ENCODE measurements at places on chromosomes 3 and 15.

DNA sequence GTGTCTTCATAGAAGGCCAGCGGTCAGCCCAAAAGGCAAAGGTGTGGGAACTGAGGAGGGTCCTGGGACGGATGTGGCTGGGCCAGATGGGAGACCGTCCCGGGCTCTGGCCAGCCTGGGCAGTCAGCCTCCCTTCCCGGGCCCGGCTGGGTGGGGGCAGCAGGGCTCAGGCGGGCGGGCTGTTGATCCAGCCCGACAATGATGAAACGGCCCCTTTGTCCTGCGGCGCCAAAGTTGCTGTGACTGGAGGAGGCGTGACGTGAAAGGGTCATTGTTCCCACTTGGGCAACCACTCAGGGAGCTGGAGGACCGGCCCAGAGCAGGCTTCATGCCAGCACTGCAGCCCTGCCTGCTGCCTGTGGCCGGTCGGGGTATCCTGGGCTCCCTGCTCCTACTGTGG, 16.5 kb downstream of the DUSP7 start:
- no peak for DNase-seq

DNA sequence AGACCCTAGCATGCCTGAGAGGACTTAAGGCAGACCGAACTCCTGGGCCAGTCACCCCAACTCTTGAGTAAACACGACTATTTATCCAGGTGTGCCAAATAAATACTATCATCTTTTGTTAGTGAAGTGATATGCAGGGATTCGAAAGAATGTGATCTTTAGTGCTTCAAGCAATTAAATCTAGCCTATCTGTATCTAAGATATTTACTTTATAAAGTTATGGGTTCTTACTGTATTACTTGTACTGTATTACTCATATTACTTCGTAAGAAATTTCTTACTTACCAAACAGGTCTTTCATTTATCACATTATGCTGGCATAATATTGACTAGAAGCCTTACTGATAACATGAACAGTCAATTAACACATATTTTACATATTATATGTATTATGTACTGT, 211.6 kb upstream of the NECTIN3 start:
- no peak for DNase-seq

GRCh38 chr15:66803182-66803729, 101.2 kb downstream of the SMAD6 start:
- DNase-seq = no peak

GRCh38 chr3:125062904-125063618, 7.3 kb upstream of the HEG1 start:
- DNase-seq = no peak

GRCh38 chr3:155778462-155778861, 27.6 kb downstream of the C3orf33 start:
- no peak for DNase-seq

DNA sequence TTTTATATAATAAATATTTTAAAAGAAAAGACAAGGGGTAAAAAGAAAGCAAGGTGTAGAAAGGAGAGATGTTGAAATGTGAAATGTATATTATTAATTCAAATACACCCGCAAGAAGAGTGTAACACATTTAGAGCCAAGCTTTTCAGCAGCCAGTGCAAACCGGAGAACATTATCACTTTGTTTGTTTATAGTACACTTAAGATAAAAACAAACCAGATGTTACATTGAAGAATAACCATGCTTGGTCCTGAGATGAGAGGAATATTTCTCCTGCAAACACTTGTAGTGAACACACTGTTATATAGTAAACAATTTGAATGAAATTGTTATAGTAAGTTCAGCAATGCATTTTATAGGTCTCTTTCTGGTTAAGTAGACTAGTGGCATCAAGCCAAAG, 1441.5 kb downstream of the OTOL1 start:
- DNase-seq = no peak

- no peak for DNase-seq
Observed at GRCh38 chr3:71080517-71081083, 502.9 kb downstream of the FOXP1 start.

GRCh38 chr3:148500881-148501280, 196.8 kb upstream of the AGTR1 start:
- no peak for DNase-seq

DNA sequence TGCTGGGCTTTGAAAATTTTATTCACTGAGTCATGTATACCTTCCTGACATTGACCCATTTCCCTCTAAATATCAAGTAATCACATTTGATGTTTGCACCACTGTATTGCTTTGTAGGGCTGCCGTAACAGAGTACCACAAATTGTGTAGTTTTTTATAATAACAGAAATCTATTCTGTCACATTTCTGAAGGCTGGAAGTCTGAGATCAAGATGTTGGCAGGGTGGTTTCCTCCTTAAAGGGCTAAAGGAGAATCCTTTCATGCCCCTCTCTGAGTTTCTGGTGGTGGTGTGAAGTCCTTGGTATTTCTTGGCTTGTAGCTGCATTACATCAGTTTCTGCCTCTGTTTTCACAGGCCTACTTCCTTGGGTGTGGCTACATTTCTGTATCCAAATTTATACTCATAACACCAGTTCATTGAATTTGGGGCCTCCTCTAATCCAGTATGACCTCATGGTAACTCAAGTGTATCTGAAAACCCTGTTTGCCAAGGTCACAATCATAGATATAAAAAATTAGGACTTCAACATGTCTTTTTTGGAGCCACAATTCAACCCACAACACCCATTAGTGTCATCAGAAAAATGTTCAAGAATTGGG, 29.1 kb upstream of the ST6GAL1 start:
- no peak for DNase-seq

DNA sequence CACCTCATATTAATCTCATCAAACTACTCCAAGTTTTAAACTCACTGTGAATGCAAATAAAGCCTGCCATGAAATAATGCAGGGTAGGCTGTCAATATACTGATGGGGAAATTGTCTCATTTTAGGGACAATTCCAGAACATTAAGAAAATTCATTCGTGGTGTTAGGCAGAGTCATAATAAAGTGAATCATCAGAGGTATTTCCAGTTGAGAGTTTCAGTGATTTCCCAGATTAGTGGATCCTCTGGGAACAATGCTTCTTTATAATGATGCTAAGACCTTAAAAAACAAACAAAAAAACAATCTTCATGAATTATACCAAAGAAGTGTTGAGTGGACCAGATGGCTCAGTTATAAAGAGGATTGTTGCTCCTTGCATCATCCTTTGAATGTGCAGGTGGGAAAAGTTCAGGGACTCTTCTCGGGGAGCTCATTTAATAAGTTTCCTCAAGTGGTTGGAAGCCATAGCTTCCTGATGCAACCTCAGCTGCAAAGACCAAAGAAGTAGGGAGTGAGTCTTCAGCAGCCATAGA, 360.9 kb upstream of the TRIM42 start:
- no peak for DNase-seq

DNA sequence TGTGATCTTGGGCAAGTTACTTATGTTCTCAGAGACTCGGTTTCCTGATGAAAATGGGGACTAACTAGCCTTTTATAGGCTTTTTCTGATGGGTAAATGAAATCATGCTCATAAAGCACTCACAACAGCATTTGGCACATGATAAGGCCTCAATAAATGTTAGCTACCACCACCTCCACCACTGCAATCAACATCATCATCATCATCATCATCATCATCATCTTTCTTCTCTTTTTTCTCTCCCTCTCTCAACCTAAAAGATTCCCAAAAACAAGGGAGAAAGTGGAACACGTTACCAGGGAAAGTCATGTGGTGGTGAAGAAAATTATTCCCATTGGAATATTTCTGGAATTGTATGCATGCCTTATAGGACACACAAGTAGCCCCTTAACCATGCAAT, 33.6 kb upstream of the FEZF2 start:
- no peak for DNase-seq

DNA sequence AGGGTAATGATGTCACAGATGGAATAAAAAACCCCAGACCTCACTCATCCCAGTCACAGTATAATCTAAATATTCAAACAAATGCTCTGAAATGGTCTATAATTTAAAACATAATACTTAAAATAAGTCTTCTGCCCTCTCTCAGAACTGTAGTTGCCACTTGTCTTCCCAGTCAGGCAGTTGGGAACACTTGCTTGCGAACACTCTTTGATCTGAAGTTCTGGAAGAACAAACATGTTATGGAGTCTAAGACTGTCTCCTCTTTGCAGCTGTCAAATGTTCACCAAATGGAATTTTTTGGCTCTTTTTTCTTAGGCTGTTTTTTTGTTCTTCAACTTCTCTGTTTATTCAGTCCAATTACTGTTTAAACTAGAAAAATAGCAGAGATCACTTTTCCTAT, 711.1 kb upstream of the GOLIM4 start:
- DNase-seq = no peak

GRCh38 chr3:64408770-64409169, 183.5 kb upstream of the PRICKLE2 start:
- no peak for DNase-seq

DNA sequence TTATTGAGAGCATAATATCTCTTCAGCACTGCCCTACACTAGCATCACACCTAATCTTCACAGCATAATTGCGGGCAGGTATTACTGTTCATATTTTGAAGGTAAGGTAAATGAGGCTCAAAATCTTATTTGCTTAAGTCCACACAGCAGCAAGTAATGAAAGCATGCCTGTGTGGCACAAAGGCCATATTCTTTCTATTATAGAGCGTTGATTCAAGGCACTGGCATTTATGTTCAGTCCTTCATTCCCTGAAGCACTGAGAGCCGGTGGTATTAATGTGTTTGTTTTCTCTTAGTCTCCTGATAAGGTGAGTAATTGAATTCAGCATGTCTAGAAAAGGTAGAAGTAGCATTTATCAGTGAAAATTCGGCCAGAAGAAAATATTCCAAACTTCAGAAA, 231.2 kb downstream of the BBX start:
- no peak for DNase-seq

DNA sequence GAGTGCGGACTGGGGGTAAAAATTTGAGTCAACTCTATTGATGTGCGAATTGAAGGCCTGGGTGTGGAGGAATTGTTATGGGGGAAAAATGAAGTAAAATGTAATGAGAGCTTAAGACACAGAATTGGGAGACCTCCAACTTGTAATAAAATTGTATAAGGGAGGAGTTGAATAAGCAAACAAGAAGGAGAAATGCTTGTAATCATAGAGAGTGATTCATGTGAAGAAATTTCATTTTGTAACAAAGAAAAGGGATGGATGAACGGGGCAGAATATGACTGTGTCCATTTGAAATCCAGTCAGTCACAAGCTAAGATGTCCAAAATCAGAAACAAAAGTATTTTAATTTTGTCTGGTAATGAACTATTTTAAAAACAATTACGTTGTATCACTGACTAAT, 552.3 kb downstream of the NAALADL2 start:
- DNase-seq = no peak

DNA sequence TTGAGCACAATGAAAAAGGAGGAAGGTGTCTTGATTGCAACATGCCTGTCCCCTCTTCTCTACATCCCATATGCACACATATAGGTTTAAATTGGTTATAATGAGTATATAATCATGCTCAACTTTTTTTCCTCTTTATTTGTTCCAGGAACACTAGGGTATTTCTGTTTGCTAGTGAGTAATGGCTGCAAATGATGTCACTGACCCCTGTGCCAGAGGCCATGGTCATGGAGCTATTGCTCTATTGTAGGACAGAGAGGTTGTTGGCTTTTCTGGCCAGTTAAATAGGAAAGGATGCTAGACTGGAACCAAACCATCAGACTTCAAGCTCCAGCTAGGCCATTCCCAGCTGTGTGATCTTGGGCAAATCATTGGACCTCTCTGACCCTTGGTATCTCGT, 9.6 kb downstream of the ARHGEF3 start:
- no peak for DNase-seq

DNA sequence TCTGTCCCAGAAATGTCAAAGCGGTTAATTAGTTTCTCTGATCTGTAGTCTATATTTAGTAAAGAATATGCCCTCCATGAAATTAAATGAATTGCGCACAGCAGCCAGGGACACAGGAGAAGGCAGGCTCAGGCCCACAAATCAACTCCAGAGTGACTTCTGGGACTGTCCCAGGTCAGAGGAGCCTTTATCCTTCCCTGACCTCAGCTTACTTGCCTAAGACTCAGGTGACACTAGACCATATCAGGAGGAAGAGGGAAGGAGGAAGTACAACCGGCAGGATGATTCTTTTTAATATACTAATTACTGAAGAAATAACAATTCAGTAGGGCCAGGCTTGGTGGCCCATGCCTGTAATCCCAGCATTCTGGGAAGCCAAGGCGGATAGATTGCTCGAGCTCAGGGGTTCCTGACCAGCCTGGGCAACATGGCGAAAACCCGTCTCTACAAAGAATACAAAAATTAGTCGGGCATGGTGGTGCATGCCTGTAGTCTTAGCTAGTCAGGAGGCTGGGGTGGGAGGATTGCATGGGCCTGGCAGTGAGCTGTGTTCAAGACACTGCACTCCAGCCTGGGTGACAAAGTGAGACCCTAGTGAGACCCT, 1.8 kb upstream of the GPR15 start:
- no peak for DNase-seq

GRCh38 chr3:34178415-34178814, 380.0 kb downstream of the PDCD6IP start:
- DNase-seq = no peak

- DNase-seq = no peak
Observed at GRCh38 chr15:48671103-48672022, 25.9 kb upstream of the FBN1 start.

- no peak for DNase-seq
Observed at GRCh38 chr3:187694801-187695200, 7.6 kb downstream of the RTP2 start.

- no peak for DNase-seq
Observed at GRCh38 chr3:23219117-23219516, 16.0 kb downstream of the UBE2E2 start.

DNA sequence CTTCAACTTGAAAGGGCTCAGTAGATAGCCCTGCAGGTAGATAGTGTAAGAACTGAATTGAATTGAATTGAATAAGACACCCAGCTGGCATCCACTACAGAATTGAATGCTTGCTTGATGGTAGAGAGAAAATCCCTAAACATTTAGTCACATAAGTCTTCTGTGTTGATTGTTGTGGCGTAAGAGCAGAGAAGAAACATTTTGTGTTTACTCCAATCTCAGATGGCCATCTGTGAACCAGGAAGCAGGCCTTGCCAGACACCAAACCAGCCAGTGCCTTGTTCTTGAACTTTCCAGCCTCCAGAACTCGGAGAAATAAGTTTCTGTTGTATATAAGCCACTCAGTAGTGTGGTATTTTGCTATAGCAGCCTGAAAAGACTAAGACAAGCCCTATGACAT, 43.6 kb downstream of the SST start:
- DNase-seq = no peak

GRCh38 chr3:4834403-4834866, 144.8 kb upstream of the BHLHE40 start:
- no peak for DNase-seq

- no peak for DNase-seq
Observed at GRCh38 chr3:52149021-52149420, 5.2 kb downstream of the POC1A start.

- no peak for DNase-seq
Observed at GRCh38 chr3:167361306-167361705, 18.8 kb downstream of the ZBBX start.

GRCh38 chr3:125316949-125317348, 58.2 kb downstream of the ZNF148 start:
- no peak for DNase-seq

Data from memory B cell (primary cell).